ENCODE measurements at places on chromosomes 6 and 20.

GRCh38 chr6:41683523-41684310, 45.4 kb downstream of the MDFI start:
- peak; percentile 63 for DNase-seq

DNA sequence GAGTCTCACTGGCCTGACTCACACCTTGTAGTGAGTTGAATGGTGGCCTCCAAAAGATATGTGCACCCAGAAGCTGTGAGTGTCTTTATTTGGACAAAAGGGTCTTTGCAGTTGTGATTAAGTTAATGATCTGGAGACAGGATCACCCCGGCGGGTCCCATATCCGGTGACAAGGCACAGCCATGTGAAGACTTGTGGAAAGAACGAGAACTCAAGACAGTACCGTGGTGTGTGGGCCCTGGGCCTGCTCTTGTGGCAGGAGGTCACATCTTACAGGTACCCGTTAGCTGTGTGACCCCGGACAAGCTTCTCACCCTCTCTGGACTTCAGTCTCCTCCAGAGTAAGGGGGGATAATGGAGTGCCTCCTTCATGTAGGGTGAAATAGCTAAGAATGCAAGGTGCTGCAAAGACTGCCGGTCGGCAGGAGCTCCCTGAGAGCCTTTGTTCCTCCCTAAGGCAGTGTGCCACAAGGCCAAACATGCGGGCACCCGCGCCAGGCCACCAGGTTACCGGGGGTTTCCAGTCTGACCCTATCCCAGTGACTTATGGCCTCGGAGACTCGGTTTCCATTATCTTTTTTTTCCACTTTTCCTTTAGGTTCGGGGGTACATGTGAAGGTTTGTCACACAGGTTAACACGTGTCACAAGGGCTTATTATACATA, 39.2 kb downstream of the CDH4 start:
- DNase-seq: no peak

DNA sequence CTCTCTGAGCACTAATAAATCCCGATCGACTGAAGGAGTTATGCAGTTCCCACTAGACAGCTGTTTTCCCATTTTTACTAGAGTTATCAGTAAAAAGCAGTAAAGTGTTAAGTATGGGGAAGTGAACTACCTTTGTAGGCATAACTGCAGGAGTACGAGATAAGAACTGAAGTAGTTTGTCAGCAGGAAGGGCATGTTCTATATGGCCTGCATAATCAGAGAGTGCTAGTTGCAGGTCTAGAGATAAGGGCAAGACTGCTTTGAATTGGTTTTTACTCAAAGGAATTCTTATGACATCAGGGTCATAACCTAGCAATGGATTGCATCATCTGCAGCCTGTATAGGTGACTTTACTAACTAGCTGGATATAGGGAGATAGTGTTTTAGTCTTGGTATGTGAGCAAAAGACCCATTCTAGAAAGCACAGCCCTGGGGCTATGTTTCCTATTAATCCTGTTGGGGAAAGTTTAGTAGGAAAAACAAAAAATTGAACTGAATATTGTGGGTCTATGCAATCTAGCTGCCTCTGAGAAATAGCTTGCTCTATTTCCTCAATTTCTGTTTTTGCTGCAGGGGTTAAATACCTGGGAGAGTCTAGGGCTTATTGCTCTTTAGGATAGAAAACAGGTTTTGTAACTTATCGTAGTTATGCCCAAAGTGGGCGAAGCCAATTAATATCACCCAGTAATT, 22.6 kb upstream of the CRISP1 start:
- DNase-seq: no peak

- no peak for DNase-seq
These were observed 8.6 kb downstream of the TAAR1 start for GRCh38 chr6:132650429-132650828.

GRCh38 chr6:95228636-95229035, 348.7 kb upstream of the MANEA start:
- no peak for DNase-seq

DNA sequence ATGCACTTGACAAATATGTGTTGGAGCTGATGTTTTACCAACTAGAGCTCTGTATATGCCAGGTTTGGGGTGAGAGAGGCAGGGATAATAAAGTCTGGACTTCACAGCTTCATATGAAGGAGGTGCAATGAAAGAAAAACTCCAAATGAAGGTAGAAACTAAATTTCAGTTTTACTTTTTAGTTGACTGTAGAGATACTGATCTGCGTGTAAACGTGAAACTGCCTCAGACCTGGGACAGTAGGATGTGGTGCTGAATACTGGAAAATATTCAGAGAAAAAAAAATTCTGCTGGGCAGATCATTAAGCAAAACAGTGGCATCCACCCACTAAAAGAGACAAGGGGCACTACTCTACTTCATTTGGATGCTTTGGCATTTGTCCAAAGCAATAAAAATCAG, 94.5 kb downstream of the BACH2 start:
- DNase-seq: no peak

GRCh38 chr20:51236421-51236820, 213.5 kb upstream of the KCNG1 start:
- no peak for DNase-seq

DNA sequence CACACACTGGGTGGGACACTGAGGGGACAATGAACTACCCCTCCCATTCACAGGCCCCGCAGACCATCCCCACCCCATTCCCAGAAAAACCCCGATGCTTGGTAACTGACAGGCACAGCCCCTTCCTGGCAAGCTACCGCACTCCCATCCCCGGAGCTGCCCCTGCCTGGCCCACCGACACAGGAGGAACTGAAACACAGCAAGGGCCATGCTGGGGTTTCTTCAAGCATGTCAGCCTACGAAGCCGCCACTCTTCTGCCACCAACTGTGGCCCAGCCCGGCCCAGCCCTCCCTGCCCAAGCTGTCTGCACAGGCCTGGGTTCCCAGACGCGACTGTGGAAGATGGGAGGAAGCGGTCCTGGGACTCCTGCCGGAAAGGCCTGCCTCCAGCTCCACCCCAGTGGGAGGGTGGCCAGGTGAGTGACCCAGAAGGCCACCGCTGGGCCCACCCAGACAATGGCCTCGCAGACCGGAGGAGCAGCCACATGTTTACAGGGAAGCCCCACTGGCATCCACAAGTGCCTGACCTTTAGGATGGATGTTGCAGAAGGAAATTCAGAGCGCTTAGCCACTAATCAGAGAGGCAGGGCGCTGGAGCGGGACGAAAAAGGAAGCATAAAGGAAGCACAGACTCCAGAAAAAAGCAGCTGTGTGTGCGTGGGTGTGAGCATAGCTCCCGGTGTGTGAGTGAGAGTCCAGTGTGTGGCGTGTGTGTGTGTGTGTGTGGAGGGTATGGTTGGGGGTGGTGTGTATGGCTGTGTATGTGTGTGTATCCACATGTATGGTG, 91.6 kb downstream of the PRND start:
- no peak for DNase-seq

GRCh38 chr20:50122763-50123162, 9.8 kb upstream of the UBE2V1 start:
- no peak for DNase-seq

GRCh38 chr20:34986311-34987287, 30.9 kb downstream of the MYH7B start:
- no peak for DNase-seq

DNA sequence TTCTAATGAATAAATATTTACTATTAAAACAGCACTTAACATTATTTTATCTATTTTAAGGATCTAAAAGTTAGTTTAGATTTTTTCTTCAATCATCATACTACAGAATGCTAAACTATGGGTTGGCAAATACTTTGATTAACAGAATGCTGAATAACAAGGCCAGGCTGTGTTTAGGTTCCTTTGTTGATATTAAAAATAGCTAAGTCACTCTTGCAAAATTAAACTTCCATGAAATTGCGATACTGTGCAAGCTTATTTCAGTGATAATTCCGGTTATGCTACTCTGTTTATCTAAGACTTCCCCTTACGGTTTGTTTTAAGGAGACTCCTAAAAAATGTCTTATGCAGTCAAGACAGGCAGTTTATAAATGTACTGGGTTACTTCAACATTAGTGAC, 2.8 kb downstream of the RNF24 start:
- DNase-seq: no peak

GRCh38 chr6:47278545-47278944, 31.2 kb downstream of the TNFRSF21 start:
- DNase-seq: no peak

DNA sequence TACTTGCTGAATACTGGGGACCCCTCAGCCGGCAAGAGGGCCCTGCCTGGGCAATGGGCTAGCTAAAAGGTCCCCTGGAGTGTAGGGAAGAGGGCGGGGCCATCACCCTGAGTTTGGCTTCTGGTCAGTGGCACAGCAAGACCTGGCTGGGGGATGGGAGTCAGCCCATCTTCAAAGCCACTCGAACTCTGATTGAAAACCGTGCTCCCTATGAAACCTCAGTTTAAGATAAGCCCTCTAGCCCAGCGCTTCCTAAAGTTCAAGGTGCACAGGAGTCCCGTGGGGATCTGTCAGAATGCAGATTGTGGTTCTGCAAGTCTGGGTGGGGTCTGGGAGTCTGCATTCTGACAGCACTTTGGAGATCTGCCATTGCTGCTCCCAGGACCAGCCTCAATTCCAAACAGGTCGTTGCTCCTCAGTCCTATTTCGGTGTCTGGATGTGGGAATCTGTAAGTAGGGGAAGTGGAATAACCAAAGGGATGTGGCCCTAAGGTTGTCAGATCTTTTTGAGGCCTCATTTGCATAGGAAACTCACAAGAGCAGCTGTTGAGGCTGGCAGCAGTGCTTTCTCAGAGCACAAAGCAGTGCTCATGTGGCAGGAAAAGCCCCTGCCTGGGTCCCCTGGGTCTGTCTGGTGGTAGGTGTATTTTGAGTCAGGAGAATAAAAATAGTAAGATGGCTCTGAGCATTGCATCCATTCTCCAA, 85.3 kb upstream of the SCP2D1 start:
- no peak for DNase-seq

GRCh38 chr20:853406-853996, 20.0 kb downstream of the FAM110A start:
- DNase-seq: no peak

GRCh38 chr6:110841266-110841665, 26.0 kb upstream of the CDK19 start:
- DNase-seq: no peak

DNA sequence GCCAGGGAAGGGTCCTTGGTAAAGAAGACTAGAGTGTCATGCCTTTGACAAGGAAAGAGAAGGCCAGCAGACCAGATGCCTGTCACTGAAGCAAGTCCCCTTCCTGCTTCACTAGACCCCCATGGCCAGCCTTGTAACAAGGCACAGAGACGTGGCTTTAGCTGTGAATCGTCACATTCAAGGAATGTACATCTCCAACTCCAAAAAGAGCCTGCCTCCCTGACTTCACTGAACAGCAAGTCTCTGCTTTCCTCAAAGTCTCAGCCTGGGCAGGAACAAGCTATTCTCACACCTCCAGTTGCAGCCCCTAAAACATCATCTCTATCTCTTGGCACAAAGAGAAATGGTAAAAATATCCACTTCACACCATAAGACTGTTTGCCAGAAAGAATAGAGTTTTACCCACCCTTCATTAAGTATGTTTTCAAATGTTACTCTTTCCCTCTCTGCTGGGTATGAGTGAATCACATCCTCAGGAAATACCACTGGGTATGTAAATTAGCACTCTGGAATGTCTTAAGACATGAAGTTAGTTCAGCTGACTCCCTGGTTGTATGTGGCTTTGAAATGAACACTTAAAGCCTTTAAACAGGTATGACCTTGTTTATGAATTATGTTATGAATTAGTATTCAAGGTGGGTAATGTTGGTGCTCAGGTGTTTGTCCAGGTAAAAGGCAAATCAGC, 46.4 kb upstream of the NT5E start:
- DNase-seq: no peak

GRCh38 chr6:134245706-134246105, 72.2 kb downstream of the SGK1 start:
- no peak for DNase-seq

DNA sequence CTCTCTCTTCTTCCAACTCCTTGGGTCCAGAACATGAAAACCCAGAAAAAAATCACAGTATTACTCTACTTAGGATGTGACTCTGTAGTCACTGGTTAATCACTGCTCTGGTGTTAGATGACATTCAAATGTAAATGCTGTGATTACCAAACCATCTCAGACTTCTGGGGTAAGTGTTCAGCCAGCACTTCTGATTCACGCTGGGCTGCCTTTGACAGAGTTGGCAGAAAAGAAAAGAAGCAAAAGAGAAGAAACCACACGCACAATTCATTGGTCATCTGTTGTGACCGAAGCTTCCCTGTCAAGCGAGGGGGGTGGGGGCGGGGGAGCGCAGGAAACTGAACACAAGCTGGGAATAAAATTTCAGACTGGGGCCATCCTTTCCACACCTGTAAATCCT, 82.7 kb downstream of the PSMG4 start:
- no peak for DNase-seq

DNA sequence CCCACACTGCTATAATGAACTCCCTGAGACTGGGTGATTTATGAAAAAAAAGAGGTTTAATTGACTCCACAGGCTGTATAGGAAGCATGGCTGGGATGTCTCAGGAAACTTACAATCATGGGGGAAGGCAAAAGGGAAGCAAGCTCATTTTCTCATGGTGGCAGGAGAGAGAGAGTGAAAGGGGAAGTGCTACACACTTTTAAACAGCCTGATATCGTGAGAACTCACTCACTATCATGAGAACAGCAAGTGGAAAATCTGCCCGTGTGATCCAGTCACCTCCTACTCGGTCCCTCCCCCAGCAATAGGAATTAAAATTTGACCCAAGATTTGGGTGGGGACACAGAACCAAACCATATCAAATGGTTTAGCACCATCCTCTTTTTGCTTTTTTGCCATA, 116.6 kb upstream of the CEP162 start:
- DNase-seq: no peak

- no peak for DNase-seq
These were observed 12.1 kb upstream of the SUMO4 start for GRCh38 chr6:149387779-149388512.

DNA sequence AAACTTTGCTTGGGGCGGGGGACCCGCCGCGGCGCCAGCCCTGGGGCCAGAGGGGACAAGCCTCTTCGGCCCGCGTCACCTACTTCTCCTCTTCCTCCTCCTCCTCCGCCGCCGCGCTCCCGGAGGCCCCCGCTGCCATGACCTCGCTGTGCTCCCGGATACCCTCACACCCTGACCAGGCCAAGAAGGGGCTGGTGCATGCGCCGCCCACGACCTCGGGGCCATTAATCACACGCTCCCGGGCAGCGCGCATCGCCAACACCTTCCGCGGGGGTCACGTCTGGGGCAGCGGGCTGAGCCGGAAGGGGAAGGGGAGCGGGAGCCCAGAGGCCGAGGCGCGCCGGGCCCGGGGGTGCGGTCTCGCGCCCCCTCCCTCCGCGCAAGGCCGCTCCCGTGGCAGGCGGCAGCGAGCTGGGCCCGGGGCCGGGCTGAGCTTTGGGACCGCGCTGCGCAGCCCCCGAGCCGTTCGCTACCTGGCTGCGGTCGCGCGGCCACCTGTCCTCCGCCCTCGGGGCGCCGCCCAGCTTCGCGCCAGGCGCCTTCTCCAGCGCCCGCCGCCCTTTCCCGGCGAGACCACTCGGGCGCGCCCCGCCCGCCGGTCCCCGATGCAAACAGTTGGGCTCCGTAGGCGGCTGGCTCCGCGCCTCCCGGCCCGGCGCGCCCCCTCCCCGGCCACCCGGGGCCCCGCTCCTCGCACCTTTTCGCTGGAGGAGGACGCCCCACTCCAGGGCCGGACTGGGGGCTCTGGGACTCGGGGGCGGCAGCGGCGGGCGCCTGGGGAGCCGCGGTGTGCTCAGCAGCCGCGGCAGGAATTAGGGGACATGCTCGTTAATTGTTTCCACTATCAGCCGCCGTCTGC, 575 bp upstream of the CNR1 start:
- DNase-seq: no peak

Measured in right renal pelvis (tissue), 4 donors.